COR-L47 (cell line): ENCODE measurements at places on chromosomes 3 and 15.
A peak's percentile ranks its signal among the peaks of the same experiment; 100 is the strongest.

DNA sequence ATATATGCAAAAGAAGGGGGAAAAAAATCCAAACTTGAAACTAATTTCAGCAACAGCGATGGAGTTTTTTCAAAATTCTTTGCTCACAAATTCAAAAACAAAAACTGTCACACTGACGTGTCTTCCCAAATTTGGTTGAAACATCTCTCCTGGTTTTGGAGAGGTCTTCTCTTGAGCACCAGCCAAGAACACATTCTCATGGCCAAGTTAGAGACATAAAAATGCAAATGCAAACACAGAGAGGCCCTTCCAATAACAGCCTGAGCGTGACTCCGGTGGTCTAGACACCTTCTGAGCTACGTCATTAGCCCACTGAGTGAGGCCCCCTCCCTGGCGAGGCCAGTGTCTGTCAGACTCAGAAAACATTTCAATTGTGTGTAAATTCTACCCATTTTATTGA is 436.0 kb upstream of the PROK2 start:
- DNase-seq, result no peak

DNA sequence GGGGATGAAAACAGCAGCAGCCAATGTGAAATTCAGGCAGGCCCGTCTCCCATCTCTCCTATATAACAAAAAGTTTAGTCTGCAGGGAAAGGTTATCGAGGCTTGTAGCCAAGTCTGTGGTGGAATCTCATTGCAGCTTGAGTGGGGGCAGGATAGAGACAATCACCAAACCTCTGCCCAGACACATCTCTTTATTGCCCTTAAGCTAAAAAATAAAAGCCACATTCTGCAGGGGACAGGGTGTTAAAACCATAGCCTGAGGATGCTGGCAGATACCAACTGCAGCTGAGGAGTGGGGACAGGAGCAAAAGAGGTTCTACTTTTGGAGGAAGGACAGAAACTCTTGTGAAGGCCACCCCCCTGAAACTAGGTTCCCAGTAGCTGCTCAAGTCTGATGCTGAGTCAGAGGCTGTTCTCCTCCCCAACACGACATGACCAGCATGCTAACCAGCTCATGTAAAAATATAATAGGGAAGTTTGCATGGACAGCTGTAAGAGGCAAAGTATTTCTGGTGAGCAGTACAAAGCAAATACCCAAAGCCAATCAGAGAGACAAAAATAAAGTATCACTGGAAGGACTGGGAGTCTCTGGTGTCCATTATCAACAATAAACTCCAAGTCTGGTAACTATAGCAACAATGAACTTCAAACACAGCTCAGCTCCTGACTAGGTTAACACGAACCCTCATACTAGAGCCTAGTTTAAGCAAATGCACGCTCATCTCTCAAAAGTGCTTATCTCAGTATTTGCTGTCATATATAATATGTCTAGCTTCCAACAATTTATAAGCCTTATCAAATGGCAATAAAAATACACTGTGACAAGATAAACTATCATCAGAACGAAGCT is 362.2 kb upstream of the SLCO3A1 start:
- DNase-seq, result no peak

DNA sequence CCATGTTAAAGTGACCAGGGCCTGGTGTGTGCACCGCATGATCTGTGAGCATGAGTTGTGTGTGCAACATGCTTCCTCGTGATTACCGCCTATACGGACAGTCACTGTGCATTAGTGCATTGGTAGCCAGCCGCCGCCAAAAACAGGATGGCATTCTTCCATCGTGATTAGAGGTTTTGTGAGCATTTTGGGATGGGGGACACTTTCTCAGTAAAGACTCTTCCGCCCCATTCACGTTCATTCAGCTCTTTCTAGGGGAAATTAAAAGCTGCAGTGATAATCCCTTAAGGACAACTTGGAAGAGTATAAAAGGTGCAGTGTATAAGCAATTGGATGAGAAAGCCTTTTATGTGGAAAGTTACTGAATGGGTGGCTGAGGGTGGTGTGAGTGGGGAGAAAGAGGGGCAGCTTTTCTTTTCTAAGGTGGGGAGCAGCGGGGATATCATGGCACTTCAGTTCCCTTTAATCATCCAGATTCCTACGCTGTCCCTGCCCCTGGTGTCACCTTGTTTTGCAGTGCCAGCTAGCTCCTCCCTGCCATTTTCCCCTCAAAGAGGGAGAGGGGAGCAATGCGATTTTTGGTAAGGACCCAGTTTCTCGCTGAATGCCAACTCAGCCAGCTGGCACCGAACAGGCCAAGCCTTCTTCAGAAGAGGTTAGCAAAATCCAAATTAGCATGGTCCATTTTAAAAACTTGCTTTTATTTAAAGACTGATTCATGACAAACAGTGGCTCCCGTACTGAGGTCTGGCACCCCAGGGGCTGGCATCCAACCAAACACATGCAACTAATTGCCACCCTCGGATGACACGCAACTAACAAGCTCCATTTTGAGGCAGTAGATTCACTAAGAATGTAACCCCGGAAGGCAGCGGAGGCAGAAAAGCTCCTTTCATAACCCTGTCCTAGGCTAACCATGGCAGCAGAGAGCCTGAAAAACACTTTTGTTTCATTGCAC is 447.8 kb downstream of the FHIT start:
- no peak for DNase-seq

DNA sequence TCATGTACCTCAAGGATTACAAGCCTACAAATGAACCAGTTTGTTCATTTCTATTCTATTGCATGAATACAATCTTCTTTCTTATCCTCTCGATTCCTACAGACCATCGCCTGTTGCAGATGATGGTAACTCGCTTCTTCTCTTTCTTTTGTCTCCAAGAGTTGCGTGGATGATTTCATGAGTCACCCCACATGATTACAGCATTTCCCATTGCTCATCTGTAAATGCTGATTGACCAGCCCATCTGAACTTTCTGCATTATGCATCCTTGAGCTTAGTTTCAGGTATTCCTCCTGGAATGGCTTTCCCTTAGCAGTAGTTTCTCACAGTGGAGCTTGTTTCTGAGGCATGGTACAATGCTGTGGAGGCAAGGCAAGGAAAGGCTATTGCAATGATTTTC is 109.6 kb upstream of the TOPAZ1 start:
- no peak for DNase-seq

GRCh38 chr3:29331456-29332194 is 50.8 kb downstream of the RBMS3 start:
- no peak for DNase-seq

DNA sequence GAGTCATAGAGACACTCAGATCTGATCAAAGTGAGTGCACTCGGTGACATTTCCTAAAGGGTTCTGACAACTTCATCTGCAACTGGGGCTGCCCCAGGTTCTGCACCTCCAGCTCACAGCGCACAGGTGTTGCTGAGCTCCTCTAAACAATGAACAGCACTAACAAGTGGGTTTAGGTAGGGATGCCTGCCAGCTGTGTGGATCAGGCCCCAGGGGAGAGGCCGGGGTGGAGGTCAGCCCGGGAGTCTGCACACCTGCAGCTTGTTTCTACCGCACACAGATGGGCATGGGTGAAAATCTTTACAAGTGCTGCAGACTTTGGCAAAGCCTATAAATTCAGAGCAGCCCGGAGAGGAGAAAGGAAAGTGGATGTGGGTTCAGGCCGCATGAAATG is 355 bp downstream of the FBXW12 start:
- no peak for DNase-seq

DNA sequence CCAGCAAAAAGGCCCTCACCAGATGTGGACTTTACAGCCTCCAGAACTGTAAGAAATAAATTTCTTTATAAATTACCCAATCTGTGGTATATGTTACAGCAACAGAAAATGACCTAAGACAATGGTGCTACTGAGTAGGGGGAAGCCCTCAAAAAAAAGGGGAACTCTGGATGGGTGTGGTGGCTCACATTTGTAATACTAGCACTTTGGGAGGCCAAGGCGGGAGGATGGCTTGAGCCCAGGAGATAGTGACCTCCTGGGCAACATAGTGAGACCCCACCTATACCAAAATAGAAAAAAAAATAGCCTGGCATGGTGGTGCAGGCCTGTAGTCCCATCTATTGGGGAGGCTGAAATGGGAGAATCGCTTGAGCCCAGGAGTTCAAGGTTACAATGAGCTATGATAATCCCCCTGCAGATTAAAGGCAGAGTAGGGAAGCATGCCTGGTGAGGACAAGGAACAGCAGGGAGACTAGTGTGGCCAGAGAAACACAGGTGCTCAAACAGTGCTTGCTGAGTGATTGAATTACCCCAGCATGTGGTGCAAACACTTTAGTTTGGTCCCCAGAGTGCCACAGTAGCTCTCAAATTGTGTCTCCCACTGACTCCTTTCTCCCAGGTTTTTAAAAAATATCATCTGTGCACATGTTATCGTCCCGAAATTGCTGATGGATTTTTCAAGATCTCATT is 13.9 kb upstream of the USP3 start:
- DNase-seq, result peak; percentile 81

- DNase-seq, result no peak
Observed at GRCh38 chr3:143352850-143353550, 233.4 kb downstream of the CHST2 start.

DNA sequence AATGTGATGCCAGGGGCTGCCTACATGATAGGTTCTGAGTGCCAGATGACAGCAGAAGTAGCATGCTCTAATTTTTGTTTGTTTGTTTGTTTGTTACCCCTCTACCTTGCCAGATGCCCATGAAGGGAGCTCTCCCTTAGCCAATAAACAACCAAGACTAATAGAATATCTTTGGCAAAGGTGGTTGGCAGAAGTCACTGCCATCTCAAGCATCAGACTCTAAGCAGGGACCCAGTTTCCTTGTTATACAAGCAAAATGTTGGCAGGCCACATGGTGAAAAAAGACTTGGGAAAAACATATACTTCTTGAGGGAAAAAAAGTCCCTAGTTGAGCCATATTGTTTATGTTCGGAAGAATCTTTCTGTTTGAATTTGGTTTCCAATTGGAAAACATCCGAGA is 609.0 kb upstream of the CFAP20DC start:
- no peak for DNase-seq

GRCh38 chr3:173976281-173976680 is 578.7 kb downstream of the NLGN1 start:
- DNase-seq, result no peak

GRCh38 chr3:113952921-113953320 is 5.1 kb downstream of the ZDHHC23 start:
- no peak for DNase-seq

- DNase-seq, result no peak
Observed at GRCh38 chr3:64909011-64909410, 221.2 kb upstream of the ADAMTS9 start.

- DNase-seq, result no peak
Observed at GRCh38 chr3:90054311-90054710, 946.9 kb downstream of the EPHA3 start.

DNA sequence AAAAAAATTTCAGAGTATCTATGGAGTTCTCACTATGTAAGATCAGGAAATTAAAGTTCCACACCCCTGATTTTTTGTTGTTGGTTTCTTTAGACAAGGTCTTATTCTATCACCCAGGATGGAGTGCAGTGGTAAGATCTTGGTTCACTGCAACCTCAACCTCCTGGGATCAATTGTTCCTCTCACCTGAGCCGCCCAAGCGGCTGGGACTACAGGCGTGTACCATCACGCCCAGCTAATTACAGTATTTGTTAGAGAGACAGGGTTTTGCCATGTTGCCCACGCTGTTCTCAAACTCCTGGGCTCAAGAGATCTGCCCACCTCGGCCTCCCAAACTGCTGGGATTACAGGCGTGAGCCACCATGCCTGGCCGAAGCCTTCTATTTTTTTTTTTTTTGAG is 12.4 kb downstream of the QRICH1 start:
- no peak for DNase-seq

- DNase-seq, result no peak
Observed at GRCh38 chr3:54047568-54047967, 74.8 kb upstream of the CACNA2D3 start.

DNA sequence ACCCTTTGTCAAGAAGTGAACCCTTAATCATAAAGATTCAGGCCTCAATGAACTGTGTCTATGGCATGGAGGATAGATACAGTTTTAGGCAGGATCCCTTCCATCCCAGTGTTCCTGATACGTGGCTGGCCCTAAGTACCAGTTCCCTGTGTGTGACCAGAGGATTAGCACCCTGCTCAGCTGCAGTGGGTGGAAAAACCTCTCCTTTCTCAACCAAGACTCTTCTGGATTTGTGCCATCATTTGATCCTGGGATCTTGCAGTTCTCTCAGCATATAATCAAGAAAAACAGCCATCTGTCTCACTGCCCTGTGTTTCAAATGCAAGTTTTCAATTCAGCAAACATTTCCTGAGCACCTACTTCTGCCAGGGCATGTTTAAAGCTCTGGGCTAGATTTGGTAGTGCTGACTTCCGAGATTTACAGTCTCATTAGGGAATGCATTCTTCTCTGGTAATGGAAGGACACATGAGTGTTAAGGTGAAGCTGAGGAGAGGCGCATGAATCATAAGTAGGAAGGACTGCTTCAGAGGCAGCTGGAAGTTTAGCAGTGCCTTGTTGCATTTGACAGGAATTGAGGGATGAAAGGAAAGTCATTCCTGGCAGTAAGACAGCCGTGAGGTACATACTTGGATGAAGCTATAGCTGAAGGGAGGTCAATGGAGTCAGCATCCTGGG is 388.3 kb downstream of the MFSD1 start:
- no peak for DNase-seq

GRCh38 chr3:150312018-150312657 is 96.0 kb upstream of the TSC22D2 start:
- no peak for DNase-seq

DNA sequence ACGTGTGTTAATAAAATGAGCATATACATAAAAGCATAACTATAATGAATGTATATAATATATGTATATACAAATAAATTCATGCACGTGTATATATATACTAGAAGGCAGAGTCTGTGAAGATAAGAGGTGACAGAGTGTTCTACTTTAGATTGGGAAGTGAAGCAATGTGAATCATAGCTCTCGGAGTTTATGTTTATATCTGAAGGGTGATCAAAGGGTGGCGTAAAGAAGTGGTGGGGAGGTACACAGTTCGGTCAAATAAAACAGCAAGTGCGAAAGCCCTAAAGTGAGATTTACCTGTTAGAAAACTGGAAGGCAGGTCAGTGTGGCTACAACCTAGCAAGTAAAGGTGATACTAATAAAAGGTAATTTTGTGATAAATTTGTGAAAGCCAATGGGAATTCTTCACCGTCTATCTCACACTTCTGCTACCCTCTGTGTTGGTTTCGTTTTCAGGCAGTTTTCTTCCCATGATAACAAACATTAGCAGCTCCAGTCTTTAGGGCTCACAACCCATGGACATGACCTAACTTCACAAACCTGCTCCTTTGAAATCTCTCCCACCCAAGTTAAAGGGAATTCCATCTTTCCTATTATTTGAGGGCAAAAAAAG is 46.7 kb upstream of the BCHE start:
- DNase-seq, result peak; percentile 20

- no peak for DNase-seq
Observed at GRCh38 chr3:9135930-9136525, 113.4 kb downstream of the SRGAP3 start.

GRCh38 chr15:98718426-98719136 is 70.2 kb downstream of the IGF1R start:
- DNase-seq, result no peak

- no peak for DNase-seq
Observed at GRCh38 chr3:190642016-190642415, 128.1 kb downstream of the IL1RAP start.

DNA sequence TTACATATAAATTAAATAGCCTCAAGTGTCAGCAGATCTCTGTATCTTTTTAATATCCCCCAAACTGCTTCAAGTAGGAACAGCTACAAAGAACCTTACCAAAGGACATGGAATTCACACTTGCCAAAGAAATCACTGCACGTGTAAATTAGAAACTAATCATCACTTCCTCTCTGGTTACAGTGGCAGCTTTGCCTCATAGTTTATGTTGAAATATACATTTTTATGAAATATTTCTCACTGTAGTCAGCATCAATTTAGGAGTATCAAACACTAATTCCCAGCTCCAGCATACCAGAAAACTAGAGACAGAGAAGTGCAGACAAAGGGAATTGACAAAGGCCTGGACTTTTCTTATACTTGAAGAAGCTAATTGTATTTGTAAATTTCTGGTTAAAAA is 260.9 kb downstream of the TIGIT start:
- no peak for DNase-seq
